Activated naive CD4-positive, alpha-beta T cell (primary cell): ENCODE measurements at places on chromosomes 2 and 18.

DNA sequence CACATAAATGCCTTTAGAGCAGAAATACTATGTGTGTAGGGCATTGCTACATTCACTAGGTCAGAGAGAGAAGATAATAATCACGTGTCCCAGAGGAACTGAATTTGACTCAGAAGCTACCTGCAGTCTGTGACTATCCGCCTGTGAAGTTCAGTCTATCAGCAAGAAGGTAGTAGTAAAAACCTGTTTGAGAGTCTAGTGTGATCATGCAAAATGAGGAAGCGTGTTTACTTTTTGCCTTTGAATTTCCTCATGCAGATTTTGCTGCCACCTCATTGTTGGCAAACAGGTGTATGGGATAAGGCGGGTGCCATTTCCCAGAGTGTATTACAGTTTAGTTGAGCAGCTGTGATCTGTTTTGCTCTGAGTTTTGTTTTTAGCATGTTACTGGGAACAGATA, 403.9 kb upstream of the FANCL start:
- no peak for DNase-seq

DNA sequence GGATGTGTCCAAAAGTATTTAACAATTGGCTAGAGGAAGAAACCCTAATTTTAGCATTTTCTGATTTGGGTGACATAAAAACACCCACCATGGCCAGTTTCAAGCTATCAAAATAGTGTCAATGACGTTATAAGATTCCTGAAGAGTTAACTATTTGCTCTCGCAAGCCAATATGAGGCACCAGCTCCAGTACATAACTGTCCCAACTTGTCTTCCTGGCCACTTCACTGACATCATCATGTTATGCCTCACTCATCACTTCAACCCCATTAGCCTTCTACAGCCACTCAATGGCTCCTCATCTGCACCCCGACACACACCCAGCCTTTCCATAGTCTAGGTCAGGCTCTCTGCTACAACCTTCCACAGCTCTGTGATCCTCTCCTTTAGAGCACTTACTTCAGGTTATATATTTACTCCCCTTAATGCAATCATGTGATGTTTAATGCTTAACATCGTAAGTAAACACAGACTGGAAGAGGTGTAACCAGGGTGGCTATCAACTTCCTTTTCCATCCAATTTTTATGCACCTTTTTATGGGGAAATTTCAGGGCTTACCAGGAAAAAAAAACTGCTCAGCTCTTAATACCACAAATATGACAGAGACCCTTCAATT, 158.7 kb downstream of the VWC2L start:
- no peak for DNase-seq

GRCh38 chr2:182667315-182667695, 48.8 kb upstream of the DNAJC10 start:
- no peak for DNase-seq

GRCh38 chr2:9782197-9782719, 61.0 kb upstream of the TAF1B start:
- DNase-seq = peak; percentile 24

- no peak for DNase-seq
Measured at GRCh38 chr2:70990216-70990615, 4.5 kb downstream of the TEX261 start.

GRCh38 chr2:236262238-236262637, 2.0 kb downstream of the ASB18 start:
- DNase-seq = no peak

DNA sequence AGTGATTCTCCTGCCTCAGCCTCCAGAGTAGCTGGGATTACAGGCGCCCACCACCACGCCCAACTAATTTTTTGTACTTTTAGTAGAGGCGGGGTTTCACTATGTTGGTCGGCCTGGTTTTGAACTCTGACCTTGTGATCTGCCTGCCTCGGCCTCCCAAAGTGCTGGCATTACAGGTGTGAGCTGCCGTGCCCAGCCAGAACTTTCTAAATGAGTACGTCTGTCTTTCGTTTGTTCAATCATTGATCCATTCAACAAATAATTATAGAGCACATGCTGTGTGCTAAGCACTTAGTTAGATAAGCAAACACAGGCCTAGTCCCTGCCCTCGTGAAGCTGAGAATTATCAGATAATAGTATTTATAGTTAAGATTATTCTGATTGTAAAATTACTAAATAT, 56.5 kb downstream of the TTC39C start:
- no peak for DNase-seq

DNA sequence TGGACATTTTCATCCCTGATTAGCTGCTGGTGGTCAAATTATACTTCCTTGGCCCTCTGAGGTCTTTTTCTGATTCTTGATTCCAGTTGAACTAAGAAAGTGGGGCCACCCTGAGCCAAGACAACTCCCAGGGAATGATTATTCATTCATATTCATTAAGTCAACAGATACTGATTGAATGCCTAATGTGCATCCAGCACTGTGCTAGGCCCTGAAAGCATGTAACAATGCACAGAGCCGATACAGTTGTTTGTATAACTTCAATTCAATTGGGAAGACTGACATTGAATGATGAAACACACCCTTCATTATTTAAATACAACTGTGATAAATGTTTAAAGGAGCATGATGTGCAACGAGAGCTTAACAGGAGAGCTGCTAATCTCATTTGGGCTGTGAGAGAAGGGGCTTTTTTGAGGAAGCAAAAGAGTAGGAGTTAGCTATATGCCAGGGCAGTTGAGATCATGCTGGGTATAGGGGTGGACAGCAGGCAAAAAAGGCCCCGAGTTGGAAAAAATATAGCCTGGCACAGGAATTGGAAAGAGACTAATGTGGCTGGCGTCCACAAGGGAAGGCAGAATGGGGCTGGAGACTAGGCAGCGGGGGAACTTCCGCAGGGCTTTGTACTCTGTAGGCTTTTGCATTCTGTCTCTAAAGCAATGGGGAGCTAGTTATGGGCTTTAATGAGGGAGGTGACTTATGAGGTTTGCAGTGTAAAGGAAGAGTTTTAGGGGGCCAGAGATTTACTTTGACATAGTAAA, 57.2 kb upstream of the ACVR1 start:
- DNase-seq = no peak

DNA sequence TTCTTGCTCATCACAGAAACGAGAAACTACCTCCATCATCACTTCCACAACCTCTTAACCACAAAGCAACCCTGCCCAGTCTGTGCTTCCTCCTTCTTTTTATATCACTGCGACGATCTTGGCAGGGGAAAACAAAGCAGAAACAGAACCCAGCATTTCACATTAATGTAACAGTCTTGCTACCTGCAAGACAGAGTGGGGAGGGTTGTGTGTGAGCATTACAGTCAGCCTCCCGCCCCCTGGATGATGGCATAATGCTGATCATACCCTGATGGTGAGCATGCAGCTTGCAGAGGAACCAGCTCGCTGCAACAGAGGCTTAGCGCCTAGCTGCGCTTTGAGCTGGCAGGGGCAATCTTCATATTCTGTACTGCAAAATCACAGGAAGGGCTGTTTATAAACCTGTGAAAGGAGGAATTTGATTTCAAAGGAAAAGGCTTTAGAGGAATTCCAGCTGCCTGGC, 376.1 kb downstream of the IRS1 start:
- DNase-seq = peak; percentile 15

- no peak for DNase-seq
Measured at GRCh38 chr2:136251885-136252585, 134.1 kb upstream of the CXCR4 start.

DNA sequence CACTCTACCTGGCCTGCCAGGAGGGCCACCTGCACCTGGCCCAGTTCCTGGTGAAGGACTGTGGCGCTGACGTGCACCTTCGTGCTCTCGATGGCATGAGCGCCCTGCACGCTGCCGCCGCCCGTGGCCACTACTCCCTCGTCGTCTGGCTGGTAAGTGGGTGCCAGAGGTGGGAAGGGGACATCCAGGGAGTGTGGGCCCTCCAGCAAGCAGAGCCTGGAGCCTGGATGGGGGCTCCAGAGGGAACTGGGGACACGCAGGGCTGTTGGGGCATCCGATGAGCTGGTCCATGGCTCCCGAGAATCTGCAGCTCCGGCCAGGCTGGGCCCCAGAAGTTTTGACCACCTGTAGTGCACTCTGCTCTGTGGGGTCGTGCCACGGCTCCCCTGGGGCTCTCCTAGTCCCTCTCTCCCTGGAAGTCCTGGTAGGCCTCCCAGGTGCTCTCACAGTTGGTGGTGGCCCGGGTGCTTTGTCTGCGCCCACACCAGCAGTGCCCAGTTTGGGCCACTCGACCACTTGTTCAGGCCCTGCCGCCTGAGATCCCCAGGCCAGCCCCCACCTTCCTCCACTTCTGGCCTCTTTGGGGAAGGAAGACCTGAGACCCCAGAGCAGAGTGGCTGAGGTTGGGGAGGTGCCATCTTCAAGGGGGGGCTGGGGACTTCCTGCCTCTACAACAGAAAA, 4.7 kb downstream of the ESPNL start:
- DNase-seq = no peak

DNA sequence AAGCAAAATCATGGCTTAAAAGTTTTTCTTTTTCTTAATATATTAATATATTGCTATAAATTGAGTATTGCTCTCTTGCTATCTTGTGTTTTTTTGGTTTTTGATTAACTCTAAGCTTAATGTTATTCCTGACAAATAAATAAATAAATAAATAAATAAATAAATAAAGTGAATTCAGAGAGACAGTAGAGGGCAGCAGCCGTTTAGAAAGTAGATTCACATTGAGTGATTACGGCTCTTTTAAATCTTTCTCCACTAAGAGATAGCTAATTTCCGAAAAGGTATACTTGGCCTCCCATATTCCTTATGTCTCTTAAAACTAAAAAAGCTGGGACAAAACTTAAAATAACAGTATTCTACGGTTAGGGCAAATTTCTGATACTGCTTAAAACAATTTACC, 34.3 kb downstream of the MSH2 start:
- DNase-seq = no peak

GRCh38 chr2:203346612-203347011, 18.4 kb downstream of the ABI2 start:
- no peak for DNase-seq

DNA sequence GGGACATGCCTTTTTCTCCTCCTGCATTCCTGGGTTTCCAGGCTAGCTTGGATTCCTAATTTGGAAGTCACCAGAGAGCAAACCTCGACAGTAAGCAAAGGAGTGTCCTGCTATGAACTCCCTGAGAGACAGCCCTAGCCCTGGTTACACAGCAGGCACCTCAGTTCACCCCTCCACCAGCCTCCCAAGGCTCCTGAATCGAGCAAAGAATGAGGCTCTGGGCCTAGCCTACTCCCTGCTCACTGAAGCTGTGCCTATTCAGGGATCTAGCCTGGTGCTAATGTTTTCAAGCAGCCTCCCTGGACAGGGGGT, 66.7 kb upstream of the RMDN2 start:
- no peak for DNase-seq

GRCh38 chr2:209239585-209239938, 184.3 kb upstream of the MAP2 start:
- DNase-seq = no peak

DNA sequence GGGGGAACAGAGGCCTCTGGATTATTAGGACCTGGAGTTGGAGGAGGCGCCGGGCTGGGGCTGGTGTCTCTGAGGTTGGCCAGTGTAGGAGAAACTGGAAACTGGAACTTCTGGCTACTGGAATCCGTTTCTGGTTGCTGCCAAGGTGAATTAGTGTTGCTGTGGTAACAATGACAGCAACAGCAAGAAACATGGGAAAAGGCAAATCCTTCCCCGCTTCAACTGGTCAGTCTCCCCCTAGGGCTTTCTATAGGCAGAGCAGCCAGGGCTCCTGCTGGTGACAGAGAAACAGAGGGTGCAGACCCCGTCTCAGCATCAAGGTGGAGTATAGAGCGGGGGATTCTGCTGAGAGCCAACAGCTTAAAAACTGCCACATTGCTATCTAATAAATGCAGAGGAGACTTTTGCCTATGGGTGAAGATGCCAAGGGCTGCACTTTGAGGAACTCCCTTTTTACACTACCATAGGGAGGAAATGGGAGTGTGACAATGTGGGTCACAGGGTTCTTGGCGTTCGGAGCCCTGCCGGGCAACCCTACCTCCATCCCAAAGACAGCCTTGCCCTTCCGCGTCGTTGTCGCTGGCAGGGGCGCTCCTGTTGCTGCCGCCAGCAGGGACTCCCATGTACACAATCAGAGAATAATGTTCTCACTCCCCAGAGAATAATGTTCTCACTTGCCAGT, 81.4 kb upstream of the CABLES1 start:
- no peak for DNase-seq

DNA sequence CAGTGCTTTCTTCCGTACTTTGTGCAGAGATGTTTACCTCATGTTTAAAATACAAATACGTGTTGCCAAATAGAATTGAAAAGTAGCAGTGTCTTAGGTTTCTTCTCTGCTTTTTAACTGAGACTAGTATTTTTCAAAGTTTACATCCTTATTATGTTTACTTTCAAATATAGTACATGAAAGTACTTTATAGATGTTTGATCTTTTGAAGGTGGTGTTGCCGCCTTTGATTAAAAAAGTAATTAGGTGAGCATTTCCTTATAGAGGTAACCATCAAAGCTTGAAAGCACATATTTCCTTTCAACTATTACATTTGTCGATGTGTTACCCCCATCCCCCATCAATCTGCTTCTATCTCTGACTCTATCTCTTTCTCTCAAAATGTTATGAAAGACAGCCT, 87.0 kb downstream of the CERS6 start:
- DNase-seq = no peak

GRCh38 chr18:63590966-63591695, 4.0 kb downstream of the SERPINB13 start:
- no peak for DNase-seq

DNA sequence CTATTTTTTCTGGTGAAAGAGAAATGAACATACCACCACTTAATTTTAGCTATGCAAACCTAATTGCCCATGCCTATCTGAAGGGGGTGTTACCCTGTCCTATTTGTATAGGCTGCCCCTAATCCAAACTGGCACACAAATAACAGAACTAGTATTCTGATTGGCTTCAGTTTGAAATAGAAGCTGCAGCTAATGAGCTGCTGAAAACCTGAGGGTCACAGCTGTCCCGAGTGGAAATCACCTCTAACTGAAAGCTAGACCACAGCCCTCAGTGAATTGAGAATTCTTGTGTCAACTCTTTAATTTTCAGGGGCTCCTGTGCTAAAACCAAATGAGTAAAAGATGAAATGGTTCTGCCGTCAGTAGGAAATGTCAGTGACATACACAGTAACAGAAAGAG, 28.7 kb downstream of the CCDC141 start:
- no peak for DNase-seq

DNA sequence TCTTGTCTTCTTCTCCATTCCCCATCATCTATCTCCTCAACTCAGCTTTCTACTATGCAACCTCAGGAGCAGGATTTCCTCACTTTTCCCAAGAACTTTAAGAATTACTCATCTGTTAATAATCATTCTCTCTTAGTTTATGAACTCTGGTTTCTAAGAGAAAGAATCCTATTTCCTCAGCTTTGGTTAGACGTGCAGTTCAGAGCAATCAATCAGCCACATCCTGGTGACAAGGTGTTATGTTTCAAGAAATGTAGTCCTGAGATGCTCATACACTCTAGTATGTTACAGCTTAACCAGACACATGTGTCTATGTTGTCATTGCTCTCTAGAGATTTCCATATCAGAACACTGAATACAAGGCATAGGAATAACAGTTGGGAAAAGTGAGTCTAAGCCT, 277.9 kb downstream of the MBD2 start:
- no peak for DNase-seq

DNA sequence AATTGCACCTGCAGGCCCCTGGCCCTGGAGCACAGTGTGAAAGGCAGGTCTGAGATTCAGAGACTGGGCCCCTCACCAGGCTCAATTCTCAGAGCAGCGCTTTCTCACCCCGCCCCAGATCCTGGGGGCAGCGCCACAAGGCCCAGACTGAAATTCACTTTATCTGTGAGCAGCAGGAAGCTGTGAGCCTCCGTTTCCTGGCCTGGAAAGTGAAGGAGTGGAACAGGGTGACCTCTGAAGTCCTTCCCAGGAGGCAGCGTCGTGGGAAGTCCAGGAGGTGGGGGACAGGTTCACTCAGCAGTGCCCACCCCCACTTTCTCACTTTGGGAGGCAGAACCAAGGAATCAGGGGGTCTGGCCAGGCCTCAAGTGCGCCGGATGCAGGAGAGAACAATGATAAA, 235.4 kb downstream of the NDUFA10 start:
- no peak for DNase-seq
